RKO (cell line): ENCODE measurements at places on chromosomes 5 and 9.

DNA sequence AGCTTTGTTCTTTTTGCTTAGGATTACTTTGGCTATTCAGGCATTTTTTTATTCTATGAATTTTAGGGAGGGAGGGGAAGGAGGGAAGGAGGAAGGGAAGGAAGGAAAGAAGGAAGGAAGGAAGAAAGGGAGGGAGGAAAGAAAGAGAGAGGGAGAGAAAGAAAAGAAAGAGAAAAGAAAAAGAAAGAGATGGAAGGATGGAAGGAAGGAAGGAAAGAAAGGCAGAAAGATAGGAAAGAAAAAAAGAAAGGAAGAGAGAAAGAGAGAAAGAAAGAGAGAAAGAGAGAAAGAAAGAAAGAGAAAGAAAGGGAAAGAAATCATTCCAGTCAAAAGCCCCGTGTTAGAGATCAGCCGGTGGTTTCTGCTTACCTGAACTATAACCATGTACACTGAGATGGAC is 20.8 kb upstream of the NKD2 start:
- DNase-seq, result no peak

GRCh38 chr9:126690431-126691051 is 76.8 kb downstream of the LMX1B start:
- DNase-seq, result peak; percentile 49

DNA sequence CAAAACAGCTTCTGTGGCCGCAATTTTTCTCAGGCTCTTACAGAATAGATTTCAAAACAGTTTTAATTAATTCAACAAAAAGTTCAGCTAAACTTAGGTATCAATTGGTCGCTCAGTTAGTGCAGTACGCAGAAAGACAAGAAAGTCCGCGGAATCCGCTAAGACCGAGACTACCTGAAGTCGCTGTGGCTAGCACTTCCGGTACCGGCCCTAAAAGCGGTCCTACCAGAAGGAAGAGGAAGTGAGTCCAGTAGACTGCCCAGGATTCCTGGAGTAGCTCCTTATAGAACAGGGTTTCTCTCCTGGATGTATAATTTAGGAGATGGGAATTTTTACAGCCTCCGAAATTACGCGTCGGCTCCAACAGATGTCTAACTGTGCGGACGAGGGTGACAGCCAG is 16.6 kb upstream of the PCDHB2 start:
- no peak for DNase-seq

GRCh38 chr5:141806626-141807025 is 71.6 kb downstream of the PCDH1 start:
- no peak for DNase-seq

DNA sequence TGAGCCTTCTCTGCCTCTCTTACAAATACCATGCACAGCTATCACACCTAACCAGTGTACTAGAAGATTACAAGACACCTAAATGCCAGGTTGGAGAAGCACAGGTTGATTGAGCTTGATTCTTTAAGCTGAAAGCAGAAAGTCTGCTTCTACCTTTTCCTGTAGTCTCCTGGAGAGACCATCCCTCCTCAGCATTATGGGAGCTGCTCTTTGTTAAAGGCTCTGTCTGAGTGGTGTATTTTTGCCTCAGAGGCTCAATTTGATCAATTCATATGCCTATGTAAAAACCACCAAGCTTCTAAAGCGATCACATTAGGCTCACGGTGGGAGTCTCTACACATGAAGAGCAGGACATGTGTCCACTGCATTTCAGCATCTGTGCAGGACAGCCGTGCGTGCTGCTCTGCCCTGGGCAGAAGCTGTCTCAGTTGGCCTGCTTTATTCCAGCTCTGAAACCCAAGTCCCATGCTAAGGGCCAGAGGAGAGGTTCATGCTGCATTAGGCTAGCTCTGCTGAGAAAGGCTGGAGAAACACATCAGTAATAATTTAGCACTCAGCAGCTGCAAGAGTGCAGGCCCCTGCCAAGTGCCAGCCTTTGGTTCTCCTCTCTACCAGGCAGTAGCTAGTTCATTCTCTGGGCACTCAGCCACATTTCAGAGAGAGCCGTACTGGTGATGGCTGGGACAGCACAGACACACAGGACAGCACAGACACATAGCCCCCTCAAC is 41.7 kb downstream of the TMEM167A start:
- no peak for DNase-seq

DNA sequence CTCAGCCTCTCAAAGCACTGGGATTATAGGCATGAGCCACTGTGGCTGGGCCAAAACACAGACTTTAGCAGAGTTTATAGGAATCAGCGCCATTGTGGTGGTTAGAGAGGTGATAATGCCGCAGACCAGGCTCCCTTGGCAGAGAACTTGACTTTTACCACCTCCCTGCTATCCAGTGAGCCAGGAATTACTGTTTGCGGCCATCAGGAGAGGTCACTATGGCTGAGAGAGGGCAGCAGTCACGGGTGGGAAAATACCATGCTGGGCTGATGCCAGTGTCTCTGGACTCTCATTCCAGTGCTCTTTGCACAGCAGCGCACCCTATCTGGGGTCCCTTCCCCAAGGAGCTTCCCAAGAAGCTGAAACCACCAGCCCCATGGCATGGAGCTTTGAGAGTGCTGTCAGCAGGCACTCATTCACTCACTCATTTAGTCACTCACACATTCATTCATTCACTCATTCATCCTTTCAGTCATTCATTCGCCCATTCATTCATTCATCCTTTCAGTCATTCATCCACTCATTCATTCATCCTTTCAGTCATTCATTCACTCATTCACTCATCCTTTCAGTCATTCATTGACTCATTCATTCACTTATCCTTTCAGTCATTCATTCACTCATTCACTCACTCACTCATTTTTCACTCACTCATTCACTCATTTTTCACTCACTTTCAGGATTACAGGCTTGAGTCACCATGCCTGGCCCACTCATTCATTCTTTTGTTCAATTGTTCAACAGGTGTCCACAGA is 27.3 kb upstream of the RNU6ATAC start:
- DNase-seq, result no peak
